ENCODE measurements at places on chromosomes 7 and 10.

GRCh38 chr7:1062296-1063294, 18.2 kb downstream of the GPR146 start:
- DNase-seq: no peak

DNA sequence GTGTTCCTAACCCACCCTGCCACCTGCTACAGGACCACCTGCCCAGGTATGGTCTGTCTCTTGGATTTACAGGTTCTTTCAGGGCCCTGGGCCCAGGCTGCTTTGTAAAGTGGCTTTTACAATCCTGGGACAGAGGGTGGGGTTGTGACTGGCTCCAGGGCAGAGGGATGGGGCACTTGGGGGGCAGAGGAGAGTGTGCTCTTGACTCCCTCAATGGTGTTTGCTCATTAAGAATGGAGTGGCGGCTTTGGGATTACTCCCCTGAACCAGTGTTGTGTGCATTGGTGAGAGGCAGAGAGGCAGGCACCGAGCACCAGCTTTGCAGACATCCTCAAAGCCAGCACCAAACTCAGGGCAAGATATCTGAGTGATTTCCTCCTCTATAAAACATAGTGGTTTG, 43.5 kb downstream of the VWA2 start:
- DNase-seq: no peak

GRCh38 chr7:97868788-97869187, 3.4 kb downstream of the ASNS start:
- DNase-seq: no peak

DNA sequence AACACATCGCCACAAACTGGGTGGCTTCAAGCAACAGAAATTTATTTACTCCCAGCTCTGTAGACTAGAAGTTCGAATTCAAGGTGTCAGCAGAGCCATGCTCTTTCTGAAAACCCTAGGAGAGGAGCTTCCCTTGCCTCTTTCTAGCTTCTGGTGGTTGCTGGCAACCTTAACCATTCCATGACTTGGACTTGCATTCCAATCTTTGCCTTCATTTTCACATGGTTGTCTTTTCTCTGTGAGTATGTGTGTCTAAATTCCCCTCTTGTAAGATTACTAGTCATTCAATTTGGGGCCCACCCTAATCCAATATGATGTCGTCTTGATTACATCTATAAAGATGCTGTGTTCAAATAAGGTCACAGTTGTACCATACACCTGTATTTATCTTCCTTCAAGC, 65.9 kb upstream of the PRKG1 start:
- no peak for DNase-seq

- DNase-seq: no peak
These were observed 73.6 kb downstream of the MAD1L1 start for GRCh38 chr7:2159176-2159520.

DNA sequence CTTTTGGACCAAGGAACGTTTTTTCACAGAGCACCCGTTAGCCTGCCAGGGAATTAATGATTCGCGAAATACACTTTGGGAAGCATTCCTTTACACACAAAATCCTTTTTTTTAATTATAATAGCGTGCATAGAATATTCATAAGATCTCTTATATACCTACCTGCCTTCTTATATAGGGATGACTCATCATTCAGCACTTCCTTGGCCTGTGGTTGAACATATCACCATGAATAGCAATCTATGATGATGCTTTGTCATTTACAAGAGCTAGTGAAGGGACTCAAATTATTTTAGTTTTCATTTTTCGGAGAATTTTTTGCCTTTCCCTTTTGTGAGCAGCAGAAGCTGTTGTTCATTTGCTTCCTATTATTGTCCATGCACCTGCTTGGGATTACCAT, 97.0 kb downstream of the CDH23 start:
- no peak for DNase-seq

DNA sequence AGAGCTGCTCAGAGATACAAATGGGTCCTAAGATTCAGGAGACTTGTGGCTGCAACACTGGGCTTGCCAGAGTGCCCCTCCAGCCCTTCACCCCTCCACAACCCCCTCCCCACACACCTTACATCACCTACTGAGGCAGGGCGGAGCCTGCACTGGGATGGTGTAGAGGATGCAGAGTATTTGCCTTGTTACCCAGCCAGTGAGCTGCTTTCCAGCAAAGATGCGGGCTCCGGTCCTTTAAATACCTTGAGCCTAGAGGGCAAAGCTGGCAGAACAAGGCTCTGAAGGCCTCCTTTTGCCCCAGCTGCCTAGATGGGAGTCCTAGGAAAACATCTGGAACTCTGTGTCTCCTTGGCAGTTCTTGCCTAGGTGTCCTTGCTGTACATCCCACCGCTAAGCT, 34.6 kb downstream of the KAZALD1 start:
- no peak for DNase-seq

- no peak for DNase-seq
These were observed 68.9 kb downstream of the SLC29A4 start for GRCh38 chr7:5351507-5352265.

DNA sequence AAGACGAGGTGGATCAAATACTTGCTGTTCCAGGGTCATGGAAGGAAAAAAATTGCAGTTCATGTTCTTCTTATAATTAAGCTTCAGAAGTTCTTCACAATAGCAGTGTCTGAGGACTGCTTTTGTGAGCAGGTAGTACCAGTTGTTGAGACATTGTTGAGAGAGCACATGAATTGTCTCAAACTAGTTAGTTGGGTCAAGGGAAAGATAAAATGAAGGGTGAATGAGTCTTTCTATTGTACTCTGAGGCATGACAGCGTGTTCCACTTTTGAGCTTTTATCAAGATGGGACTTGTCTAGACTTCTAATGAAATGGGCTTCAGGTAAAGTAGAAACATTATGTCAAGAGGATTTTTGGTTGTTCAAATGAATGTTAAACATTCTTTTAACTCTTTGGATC, 26.0 kb downstream of the KAT6B start:
- DNase-seq: no peak

DNA sequence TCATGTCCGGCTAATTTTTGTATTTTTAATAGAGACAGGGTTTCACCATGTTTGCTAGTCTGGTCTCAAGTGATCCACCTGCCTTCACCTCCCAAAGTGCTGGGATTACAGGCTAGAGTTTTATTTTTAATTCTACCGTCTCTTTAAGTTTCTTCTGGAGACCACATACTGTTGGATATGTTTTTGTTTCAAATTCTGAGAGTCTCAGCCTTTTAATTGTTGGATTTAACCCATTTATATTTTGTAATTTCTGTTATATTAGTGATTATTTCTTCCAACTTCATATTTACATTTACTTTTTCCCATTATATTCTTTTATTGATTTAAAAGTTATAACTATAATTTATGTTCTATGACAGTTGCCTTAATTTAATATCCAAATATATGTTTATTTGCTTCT, 139.4 kb downstream of the BMS1 start:
- no peak for DNase-seq

DNA sequence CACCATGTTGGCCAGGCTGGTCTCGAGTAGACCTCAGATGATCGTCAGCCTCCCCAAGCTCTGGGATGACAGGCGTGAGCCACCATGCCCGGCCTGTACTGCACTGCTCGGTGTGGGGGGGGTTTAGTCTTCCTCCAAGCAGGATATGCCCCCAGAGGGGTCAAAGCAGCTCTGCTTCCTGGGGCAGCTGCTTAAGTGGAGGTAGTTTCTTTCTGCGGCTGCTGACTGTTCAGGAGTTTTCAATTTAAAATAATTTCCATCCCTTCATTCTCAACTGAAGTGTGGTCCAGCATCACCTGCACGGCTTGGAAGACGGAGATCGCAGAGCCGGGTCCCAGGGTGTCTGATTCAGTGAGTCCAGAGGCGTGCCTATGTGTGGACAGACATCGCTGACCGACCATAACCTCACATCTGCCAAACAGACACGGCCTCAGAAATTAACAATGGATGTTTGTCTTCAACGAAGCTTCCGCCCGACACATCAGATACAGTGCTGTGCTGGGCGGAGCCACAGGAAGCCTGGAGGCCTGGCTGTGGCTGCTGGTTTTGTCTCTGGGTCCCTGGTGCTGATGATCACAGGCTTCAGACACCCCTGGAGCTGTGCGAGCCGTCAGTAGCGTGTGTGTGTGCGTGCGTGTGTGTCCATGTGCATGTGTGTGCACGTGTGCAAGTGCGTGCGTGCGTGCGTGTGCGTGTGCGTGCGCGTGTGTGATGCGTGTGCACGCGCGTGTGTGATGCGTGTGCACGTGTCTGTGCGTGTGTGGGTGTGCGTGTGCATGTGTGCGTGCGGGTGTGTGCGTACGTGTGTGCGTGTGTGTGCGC, 226.5 kb upstream of the PITRM1 start:
- peak; percentile 96 for DNase-seq

DNA sequence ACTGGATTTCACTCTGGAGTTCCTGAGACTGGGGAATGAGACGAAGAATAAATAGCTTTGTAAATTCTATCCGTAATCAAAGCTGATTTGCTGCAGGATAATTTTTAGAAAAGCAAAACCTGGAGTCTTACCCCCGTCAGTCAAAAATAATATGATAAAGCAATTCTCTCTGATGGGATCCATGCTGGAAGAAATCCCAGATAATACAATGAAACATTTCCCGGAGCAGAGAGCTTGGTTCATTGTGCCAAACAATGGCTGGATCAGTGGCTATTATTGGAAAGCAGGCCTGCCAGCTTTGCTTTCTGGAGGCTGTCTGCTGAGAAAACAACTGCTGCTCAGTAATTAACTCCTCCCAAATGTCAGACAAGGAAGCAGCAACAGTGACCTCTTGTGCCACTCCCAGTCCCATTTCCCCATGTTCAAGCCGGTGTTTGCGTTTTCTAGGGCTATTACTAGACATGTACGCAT, 609.4 kb upstream of the PCDH15 start:
- DNase-seq: no peak

GRCh38 chr7:76260171-76260703, 42.2 kb upstream of the HSPB1 start:
- DNase-seq: no peak

DNA sequence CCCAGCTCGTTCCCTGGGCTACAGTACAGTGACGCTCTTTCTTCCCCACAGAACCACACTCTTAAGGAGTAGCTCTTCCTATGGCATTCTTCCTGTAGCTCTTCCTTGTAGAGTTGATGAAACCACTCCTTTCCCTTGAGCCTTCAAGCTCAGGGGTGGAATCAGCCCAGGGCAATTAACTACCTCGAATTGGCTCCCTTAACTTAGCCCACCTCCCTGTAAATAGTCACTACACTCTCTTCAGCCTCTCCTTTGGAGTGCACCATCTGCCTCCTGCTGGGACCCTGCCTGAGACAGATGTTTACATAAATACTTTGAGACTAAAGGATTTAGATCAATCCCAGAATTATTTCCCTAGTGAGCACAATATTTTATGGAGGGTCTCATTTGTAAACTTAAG, 537.8 kb upstream of the AUTS2 start:
- no peak for DNase-seq

GRCh38 chr7:111678281-111678680, 116.0 kb upstream of the IMMP2L start:
- DNase-seq: no peak

- no peak for DNase-seq
These were observed 37.6 kb downstream of the LDB3 start for GRCh38 chr10:86705905-86706304.

DNA sequence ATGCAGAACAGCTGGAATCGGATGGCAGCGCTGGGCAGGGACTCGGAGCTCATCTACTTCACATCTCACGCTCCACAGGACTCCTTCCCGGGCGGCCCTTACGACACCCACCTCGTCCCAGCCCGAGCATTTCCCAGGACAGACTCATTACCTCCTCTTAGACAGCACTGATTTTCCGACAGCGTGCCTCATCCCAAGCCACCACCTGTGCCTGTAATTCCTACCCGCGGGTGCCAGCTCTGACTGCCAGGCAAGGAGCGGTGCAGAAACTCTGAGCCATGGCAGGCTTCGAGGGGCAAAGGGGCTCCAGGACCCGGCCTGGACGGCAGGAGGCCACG, 25.6 kb downstream of the GPER1 start:
- no peak for DNase-seq

DNA sequence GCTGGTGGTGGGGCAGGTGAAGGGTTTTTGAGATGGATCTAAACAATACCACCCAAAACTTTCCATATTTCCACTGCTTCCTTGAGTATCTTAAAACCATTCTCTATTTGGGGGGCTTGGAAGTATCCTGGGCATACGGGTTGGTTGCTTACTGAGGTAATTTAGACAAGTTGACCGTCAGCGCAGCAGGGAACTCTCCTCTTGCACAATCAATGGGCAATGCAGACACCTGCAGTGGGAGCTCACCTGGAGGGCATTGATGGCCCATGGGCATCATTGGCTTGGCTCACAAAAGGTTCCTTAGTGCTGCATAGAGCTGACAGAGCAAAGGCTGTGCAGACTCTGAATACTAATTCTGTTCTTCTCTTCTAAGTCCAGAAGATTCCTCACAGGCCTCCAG, 101.5 kb downstream of the EPDR1 start:
- no peak for DNase-seq

DNA sequence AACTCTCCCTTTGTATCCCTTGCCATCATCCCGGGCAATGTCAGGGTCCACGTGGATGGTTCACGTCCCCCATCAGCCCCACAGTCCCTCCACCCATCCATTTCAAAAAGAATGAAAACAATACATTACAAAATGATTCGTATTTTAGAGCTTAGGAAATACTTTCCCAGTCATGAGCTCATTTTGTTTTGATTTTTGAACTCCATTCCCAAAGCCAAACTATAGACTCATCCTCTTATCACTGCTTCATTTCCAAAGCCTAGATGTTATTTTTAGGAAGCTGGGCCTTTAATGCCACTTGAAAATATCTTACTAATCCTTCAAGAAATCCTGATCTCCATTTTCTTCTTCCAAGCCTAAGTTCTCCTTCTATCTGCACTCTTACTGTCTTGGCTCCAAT, 72.1 kb downstream of the WNT2 start:
- no peak for DNase-seq

GRCh38 chr7:93923942-93924341, 2.4 kb downstream of the GNG11 start:
- no peak for DNase-seq

DNA sequence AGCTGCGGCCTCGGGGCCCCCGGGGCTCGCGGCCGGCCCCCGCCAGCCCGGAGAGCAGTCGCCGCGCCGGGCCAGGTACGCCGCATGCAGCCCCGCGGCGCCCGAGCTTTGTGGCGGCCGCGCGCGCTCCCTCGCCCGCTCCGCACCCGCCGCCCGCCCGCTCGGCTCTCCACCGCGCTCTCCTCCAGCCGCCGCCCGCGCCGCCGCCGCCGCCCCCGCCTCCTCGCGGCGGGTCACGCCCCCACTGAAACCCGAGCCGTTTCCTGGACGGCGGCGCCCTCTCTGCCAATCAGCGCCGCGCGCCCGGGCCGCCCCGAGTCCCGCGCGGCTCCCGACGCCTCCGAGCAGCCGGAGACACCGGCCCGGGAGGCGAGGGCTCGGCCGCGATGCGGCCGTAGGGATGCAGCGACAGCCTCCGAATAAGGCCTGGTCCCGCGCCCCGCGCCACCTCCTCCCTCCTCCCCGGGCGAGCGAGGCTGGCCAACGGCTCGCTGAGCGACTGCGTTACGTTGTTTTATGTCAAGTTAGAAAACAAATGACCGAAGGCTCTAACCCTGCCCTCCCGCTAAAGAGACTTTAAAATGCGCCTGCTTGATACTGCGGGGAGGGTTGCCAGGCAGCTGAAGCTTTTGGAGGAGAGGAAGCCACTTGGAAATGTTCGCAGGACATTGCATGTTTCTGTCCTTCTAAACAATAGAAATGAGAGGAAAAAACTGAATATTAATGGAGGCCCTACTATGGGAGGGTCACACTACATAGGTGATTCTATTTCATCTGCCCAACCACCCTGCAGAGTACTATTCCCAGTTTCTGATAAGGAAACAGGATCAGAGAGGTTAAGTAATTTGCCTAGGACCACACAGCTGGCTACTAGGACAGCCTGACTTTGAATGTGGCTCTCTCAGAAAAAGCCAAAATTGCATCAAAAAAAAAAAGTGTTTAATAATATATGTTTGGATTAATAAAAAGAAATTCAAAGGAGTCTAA, at the start of gene FGFR2:
Gene FGFR2, minus strand, starts transcription at position 182 of the 987 bp plus-strand sequence. CDS start 4,627 bp downstream, outside the sequence.
- DNase-seq: peak; percentile 39

- DNase-seq: no peak
These were observed 12.5 kb upstream of the GPR146 start for GRCh38 chr7:1031716-1032455.

Measured in foreskin melanocyte (primary cell).